ENCODE measurements at places on chromosomes 7 and 10.

GRCh38 chr7:101210143-101210542 is 7.2 kb downstream of the PLOD3 start:
- no peak for DNase-seq

DNA sequence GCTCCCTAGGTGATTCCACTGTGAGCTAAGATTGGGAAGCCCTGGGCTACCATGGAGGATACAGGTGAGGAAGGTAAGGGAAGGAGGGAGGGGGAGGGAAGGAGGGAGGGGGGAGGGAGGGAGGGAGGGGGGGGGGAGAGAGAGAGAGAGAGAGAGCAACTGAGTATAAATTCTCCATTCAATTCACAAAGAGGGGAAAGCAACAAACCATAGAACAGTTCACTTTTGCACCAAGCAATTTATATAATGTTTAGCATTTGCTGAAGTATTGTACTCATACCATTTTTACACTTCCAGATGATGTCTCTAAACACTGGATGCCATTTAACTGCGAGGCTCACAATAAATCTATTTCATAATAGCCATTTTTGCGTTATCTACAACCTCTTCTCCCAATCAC is 118.3 kb downstream of the COL28A1 start:
- no peak for DNase-seq

- no peak for DNase-seq
Observed at GRCh38 chr7:16611711-16612110, 33.8 kb downstream of the ANKMY2 start.

DNA sequence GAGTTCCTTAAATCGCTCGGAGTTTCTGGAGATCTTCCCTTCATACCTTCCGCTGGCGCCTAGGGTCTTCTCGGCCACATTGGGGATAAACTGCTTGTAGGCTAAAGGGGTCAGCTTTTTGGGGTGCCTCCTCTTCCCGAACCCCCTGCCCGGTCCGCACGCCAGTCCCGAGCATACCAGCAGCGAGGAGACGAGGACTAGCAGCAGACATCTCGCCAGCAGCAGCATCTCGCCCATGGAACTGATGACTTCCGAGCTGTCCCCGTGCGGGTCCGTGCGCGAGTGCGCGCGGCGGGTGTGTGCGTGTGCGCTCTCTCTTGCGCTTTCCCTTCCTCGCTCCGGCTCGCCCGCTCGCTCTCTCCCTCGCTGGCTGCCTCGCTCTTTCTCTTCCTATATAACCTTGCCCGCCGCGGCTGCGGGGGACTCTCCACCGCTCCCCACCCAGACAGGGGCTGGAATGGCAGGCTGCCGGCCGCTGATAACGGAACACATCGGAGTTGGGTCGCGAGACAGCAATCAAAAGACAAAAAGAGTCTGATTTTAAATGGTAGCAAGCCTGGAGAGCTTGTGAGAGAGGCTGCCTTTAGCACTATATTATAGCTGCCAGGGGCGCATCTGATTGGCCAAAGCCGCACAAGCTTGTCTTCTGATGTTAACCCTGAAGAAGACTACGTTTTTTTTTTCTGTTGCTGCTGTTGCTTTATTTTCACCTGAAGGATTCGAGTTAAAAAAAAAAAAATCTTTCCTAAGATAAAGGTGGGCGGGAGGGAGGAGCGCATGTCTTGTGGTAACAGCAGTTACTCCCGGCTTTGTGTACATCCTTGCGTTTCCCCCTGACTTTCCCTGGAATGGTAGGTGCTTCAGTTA is at the start of gene SHH:
SHH (minus strand) TSS at position 569 of the 867 bp plus-strand sequence; CDS start at position 228, 341 bp downstream.
- no peak for DNase-seq

DNA sequence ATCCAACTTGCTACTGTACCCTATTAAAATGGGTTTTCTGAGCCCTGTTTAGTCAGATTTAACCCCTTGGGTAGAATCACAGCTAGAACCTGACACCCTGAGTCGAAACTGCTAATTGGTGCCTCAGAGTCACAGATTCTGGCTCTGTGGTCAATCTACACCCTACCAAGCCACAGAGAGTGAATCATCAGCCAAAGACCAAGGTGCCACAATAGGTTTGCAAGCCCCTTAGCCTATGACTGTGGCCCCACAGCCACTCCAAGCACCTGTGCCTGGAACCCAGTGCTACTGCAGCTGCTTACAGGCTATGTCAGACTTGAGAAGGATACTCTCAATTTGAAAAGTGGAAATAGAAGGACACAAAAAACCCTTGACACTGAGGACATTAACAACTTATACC is 202.8 kb upstream of the KCND2 start:
- no peak for DNase-seq

DNA sequence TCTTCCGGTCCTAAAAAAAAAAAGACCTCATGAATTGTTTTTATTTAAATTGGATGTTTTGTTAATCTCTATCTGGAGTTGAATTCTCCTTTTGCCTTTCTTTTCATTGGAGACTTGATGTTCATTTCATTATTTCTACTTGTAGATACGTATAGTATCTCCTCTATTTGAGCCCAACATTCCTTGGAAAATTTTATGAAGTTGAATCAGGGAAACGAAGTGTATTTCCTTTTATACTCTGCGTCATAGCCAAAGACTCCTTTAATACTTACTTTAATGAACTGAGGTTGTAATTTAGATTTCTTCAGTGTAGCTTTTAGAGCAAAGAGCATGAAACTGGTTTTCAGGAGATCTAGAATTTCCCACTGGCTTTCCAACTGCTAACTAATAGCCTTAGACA is 132.4 kb downstream of the KIAA1217 start:
- DNase-seq: no peak

- DNase-seq: peak; percentile 45
Observed at GRCh38 chr10:9228771-9229170, 1174.3 kb downstream of the GATA3 start.

DNA sequence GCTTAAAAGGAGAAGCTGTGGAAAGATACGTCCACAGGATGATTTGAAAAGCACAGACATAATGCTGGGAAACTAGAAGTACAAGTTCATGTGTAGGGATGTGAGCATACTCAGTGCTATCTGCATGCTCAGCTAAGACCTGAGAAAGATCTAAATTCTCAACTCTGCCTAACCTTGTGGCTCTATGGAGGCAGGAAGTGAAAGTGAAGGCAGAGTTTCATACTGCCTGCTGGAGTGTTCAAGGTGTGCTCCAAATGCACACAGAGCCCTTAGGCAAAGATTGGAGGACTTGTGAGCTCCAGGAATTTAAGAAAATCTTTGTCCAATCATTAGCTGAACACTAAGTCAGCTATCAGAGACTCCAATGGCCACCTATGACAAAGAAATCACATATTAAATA is 190.9 kb downstream of the RNLS start:
- DNase-seq: no peak

DNA sequence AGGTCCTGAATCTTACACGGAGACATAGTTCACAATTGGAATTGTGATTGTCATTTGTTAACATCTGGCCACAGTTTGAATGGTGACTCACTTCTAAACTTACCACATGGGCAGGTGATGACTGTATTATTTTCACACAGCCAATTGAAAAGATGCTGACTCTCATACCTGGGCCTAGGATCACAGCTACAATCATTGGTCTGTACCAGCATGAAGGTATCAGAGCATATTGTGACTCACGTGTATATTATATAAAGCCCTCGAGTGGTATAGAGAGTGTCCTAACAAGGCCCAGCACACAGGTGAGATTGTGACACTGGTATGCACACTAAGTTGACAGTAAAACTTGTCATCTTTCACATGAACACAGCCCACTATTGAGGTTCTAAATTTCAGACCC is 9.4 kb upstream of the ZNF107 start:
- DNase-seq: peak; percentile 72

DNA sequence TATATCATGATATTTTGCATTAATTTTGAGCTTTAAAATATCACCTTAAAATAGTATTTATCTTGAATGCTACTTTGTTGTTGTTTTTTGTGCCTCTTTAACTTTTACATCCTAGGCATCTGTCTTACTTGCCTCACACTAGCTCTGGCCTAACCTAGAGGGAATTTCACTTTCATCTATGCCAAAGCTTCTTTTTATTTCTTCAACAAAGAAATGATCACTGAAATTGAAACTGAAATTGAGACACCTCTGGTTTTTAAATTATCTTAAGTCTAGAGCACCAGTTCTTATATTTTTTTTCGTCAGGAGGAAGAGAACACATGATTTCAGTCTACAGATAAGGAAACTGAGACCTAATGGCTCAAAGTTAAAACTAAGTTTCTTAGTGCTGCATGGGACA is 3.5 kb upstream of the SCIN start:
- DNase-seq: no peak

GRCh38 chr10:17768957-17769356 is 17.0 kb downstream of the TMEM236 start:
- DNase-seq: no peak

- no peak for DNase-seq
Observed at GRCh38 chr10:75712242-75712880, 280.9 kb downstream of the LRMDA start.

GRCh38 chr7:158409816-158410330 is 177.8 kb downstream of the PTPRN2 start:
- DNase-seq: no peak

GRCh38 chr10:116891208-116891607 is 41.9 kb downstream of the ENO4 start:
- no peak for DNase-seq

GRCh38 chr7:99037327-99037940 is 106.5 kb downstream of the SMURF1 start:
- DNase-seq: no peak

DNA sequence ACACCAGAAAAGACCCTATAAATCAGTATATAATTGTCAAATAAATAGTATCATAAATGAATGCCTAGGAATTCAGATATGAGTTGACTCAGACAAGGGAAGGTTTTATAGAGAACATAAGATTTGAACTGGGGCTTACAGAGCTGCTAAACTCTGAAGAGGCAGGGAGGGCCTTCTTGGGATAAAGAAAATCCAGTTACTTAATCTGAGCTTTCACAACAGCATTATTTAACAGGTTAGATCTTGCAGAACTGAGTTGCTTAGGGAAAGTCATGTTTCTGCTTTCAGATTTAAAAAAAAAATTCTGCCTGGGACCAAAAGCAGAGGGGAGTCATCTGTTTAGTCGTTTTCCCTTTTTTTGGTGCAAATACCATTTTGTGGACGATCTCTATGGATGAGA is 594.8 kb upstream of the FZD8 start:
- DNase-seq: no peak

DNA sequence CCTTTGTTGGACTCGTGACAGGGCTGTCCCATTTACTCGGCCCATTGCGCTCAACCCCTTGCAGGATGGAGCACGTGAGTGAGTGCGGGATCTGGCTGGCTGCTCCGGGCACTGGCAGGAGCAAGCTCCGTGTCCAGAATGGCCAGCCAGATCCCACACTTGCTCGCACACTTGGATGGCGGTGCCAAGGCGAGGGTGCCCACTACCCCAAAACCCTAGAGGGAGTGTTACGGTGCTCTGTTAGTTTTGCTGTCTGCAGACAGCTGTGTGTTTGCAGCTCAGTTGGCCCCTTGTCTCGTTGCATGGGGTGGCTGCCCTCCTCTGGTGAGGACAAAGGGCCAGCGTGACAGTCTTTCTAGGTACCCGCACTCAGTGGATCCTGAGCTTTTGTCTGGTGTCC is 34.2 kb downstream of the ZNF487 start:
- DNase-seq: no peak

GRCh38 chr10:74011770-74012169 is 13.9 kb downstream of the VCL start:
- peak; percentile 17 for DNase-seq

GRCh38 chr7:115499956-115500355 is 530.6 kb downstream of the TFEC start:
- no peak for DNase-seq

GRCh38 chr10:60430836-60431597 is 41.3 kb upstream of the ANK3 start:
- no peak for DNase-seq

GRCh38 chr10:10010397-10010796 is 1007.3 kb upstream of the CELF2 start:
- no peak for DNase-seq

DNA sequence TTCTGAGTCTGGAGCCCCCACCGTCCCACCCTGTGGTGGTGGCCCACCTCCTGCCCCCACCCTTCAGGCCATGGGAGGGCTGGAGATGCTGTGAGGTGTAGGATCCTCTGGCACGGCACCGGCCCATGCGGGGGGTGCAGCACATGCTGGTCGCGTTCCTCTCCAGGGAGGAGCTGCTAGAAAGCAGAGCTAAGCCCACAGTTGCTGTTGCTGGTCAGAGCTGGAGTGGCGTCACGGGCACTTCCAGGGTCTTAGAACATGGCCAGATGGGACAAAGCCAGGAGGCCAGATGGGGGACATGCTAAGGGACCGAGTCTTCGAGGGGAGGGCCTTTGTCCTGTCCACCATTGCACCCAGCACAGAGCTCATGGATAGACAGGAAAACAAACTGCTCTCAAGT is 21.6 kb downstream of the AGAP3 start:
- no peak for DNase-seq

GRCh38 chr10:35667270-35667889 is 25.3 kb upstream of the FZD8 start:
- no peak for DNase-seq

- peak; percentile 63 for DNase-seq
Observed at GRCh38 chr7:131302876-131303707, 24.6 kb upstream of the MKLN1 start.

GRCh38 chr7:372546-372931 is 82.6 kb downstream of the FOXL3 start:
- no peak for DNase-seq

DNA sequence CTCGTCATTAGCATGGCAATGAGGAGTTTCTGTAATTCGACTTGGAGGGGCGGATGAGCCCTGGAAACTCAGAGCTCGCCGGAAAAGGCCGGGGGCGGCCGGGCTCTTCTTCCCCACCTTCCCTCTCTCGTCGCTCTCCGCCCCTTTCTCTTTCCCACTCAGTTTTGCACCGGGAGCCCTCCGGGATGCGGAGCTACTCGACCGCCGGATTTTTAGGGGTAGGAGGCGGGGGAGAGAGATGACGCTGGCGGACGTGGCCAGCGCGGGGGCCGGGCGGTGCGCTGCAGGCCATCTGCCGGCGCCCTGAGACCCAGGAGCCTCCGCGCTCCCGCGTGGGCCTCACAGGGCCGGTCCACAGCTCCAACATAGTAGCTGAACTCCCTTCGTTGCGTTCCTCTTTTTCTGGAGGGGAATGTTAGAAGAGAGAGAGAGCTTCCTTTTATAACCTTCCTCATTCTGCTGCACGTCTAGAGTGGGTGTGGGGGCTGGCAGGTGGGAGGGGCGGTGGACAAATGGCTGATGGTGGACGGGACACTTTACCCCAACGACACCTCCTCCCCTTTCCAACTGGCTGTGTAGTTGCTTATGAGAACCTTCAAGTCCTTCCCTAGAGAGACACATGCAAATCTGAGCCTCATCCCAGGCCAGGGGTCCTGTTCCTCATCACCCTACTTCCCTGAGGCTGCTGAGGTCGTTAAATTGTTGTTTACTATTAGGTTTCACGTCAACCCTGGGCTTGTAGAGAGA is 1.1 kb upstream of the HOXA1 start:
- DNase-seq: no peak

- DNase-seq: no peak
Observed at GRCh38 chr10:102269017-102269416, 23.7 kb downstream of the GBF1 start.

GRCh38 chr7:130079846-130080394 is 9.6 kb downstream of the KLHDC10 start:
- DNase-seq: peak; percentile 80

GRCh38 chr7:157779206-157779605 is 442.4 kb downstream of the DNAJB6 start:
- no peak for DNase-seq

GRCh38 chr10:130762491-130762890 is 549.0 kb downstream of the TCERG1L start:
- no peak for DNase-seq

- DNase-seq: no peak
Observed at GRCh38 chr7:5193880-5194279, 3.8 kb downstream of the WIPI2 start.

- DNase-seq: peak; percentile 91
Observed at GRCh38 chr7:28083164-28083997, 97.2 kb downstream of the JAZF1 start.

All from trophoblast cell (in vitro differentiated cells and primary cell).